ENCODE measurements at places on chromosomes 16 and 17. TPM values are rescaled to one million over a fixed set of nuclear protein-coding genes. Genes with fewer than 3 reads are reported as not detected.

Gene NXPH3
- total RNA-seq: not detected

Gene SSTR5
- total RNA-seq: not detected

Gene LGALS9B
- total RNA-seq: not detected

Gene SCGB1C2
- not detected for total RNA-seq

Gene MT1G
- total RNA-seq: not detected

Gene INCA1
- total RNA-seq: 0.30 TPM

Gene KRTAP9-4
- not detected for total RNA-seq

Gene ARRB2
- total RNA-seq: 164 TPM

Gene CEP295NL
- total RNA-seq: 2.9 TPM

Gene RHBDF1
- 0.76 TPM for total RNA-seq

Gene CLDN6
- total RNA-seq: not detected

Gene SEC14L5
- not detected for total RNA-seq

Gene TMIGD1
- not detected for total RNA-seq

Gene ACSF3
- 115 TPM for total RNA-seq

Gene SLC38A8
- total RNA-seq: not detected

Gene YPEL3
- 302 TPM for total RNA-seq

Gene DPEP2
- total RNA-seq: 122 TPM

Gene RUNDC3A
- total RNA-seq: not detected

Gene GAS2L2
- 0.17 TPM for total RNA-seq

Gene PHKB
- total RNA-seq: 223 TPM

Gene NPW
- 0.70 TPM for total RNA-seq

Gene KRTAP1-1
- not detected for total RNA-seq

Gene PRRT2
- 3.1 TPM for total RNA-seq

Gene BHLHA9
- total RNA-seq: not detected

Gene NPIPA7
- 11.5 TPM for total RNA-seq

Gene CCL7
- total RNA-seq: not detected

Gene TMEM106A
- 66.3 TPM for total RNA-seq

Gene TMEM204
- 0.58 TPM for total RNA-seq

Gene PRR11
- 1.5 TPM for total RNA-seq

Gene DNAAF1
- total RNA-seq: 0.30 TPM

Gene ABCA8
- not detected for total RNA-seq

Gene SLC43A2
- total RNA-seq: 204 TPM

Gene CA5A
- 0.27 TPM for total RNA-seq

Gene SEZ6L2
- not detected for total RNA-seq

Gene KRTAP9-2
- total RNA-seq: not detected

Gene CTRL
- 5.8 TPM for total RNA-seq

Gene CD19
- 306 TPM for total RNA-seq

Gene NPIPB13
- total RNA-seq: 59.6 TPM

Gene MYLK3
- 0.10 TPM for total RNA-seq

Gene CCL23
- not detected for total RNA-seq

Gene PYDC1
- total RNA-seq: not detected

Gene NPIPB6
- total RNA-seq: 5.8 TPM

Gene NGFR
- total RNA-seq: 1.8 TPM

Gene CORO1A
- 653 TPM for total RNA-seq

Gene CRYBA1
- not detected for total RNA-seq

Gene HOXB4
- 1.7 TPM for total RNA-seq

Gene TBX21
- 8.4 TPM for total RNA-seq

Gene HBA1
- total RNA-seq: 283 TPM
